ENCODE measurements at places on chromosomes 1 and 21.

GRCh38 chr1:167878372-167879160 lies 35.4 kb downstream of the ADCY10 start:
- DNase-seq, result no peak

DNA sequence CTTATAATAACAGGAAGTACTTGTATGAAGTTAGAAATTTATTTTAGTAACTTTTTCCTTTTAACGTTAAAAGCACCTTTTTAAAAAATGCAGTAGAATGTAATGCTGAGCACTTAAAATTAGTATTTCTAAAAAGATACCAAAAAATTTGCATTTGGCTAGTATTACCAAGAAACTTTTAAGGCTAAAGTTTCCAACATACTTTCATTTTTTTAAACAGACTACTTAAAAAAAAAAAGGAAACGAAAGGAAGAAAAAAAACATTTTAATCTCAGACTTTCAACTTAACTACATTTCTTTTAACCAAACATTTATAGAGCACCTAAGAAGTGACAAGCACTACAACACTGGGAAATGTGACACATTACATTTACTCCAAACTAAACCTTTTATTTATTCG lies 2.8 kb downstream of the ARID4B start:
- DNase-seq, result no peak

DNA sequence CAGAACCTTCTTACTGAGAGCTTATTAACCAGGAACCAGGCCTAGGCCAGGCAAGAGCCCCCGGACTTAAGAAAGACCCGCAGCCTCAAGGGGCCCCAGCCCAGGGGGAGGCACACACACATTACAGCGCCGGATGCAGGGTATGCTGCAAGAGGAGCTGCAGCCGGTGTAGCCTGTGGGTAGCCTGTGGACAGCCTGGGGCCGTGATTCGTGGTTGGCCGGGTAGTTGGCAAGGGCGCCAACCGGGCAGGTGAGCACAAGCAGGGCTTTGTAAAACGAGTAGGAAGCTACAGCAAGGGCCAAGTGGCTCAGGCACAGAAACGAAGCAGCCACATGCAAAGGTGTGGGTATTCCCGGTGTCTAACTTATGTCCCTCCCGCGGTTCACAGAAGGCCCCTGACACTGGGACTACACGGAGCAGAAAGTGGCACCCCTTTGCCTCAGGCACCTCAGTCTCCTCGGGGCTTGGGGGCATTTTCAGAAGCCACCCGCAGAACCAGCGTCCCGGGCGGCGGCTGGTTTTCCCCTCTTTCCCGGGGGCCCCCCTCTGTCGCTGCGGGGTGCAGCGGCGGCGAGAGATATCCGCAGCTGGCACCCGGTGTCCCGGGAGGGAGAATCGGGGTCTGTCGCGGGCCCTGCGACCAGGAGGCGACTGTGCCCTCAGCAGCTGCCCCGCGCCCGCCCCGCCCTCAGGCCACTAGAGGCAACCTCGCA lies 40.8 kb downstream of the KIAA1614 start:
- no peak for DNase-seq

- DNase-seq, result peak; percentile 87
These were observed 857 bp downstream of the GPX7 start for GRCh38 chr1:52602856-52603600.

DNA sequence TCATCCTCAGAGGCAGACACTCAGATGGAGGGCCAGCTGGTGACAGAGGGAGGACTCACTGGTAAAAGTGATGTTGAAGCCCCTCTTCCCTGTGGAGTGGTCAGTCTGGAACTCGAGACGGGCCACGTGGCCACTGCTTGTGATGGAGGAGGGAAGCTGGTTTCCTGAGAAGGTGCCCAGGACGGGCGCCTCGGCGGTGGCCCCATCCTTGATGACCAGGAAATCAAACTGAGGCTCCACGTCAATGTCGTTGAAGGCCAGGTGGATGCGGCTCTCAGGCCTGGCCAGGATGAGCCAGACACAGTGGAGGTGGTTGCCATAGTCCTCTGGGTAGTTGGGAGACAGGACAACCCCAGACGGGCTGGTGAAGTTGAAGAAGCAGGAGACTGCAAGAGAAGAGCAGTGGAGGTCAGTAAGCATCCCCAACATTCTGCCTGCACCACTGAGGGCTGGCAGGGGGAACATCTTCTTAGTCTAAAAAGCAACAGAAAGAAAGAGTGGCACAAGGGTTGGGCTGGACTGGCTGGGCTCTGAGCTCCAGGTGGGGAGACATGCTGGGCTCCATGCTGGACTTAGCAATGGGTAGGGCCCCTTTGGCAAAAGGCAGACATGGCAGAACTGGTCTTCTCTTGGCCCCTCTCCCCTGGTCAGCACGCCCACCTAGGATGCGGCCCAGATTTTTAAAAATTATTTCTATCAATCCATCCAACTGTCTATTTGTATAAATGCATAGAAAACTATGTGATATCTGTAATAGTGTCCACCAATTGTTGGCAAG lies 120.5 kb upstream of the HMGB4 start:
- DNase-seq, result no peak

GRCh38 chr1:178935610-178936009 lies 64.7 kb upstream of the ANGPTL1 start:
- no peak for DNase-seq

DNA sequence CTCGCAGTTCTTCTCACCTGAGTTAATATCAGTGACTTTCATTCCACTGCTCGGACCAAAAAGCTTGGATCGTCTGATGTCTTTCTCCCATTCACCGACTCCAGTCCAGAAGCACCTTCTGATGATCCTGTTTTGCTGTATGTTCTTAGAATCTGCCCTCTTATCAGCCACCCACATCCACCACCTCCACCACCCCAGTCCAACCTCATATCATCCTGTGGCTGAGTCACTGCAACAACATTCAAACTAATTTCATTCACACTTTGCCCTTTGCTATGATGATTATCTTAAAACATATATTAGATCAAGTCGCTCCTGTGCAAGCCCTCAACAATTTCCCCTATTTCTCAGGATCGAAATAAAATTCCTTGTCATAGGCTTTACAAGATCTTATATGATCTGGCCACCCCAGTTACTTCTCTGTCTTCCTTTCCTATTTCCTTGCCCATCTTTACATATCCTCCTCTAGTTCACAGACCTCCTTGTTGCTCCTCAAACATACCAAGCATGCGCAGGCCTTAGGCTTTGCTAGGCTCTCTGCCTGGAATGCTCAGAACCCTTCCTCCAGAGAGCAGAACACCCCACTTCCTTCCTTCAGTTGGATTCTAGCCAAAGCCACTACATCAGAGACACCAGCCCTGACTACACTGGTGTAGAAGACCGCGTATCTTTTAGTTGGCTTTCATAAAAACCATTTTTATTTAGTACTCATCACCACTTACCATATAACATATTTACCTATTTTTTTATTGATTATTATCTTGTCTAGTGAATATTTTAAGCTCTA lies 335.7 kb upstream of the GREM2 start:
- DNase-seq, result no peak

- DNase-seq, result no peak
These were observed 161.1 kb downstream of the KCTD3 start for GRCh38 chr1:215728169-215728568.

- no peak for DNase-seq
These were observed 100.0 kb upstream of the CLDN14 start for GRCh38 chr21:36579898-36580297.

GRCh38 chr1:36622741-36623648 lies 140.3 kb upstream of the CSF3R start:
- no peak for DNase-seq

DNA sequence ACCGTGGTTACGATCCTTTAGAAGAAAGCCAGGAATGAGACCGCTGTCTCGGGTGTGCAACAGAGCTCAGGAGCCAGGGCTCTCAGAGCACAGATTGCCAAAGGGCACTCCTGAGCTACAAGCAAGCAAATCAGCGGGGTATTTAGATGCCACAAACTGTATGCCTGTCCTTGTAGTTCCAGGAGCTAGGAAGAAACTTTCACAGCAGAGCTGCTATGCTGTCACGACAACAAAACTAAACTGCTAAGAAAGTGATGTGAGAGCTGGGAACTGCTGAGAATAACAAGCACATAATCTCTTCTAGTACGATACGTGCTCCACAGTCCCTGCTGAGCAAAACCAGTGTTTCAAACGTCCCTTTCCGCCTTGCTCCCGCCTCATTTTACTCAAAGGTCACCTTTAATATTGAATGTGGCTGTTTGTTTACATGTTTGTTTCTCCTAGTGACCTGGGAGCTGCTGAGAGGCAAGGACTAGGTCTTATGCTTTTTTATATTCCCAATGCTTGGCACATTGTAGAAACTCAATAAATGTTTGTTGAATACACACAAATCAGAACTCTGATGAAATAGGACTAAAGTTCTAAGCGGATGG lies 14.7 kb downstream of the GREM2 start:
- no peak for DNase-seq

DNA sequence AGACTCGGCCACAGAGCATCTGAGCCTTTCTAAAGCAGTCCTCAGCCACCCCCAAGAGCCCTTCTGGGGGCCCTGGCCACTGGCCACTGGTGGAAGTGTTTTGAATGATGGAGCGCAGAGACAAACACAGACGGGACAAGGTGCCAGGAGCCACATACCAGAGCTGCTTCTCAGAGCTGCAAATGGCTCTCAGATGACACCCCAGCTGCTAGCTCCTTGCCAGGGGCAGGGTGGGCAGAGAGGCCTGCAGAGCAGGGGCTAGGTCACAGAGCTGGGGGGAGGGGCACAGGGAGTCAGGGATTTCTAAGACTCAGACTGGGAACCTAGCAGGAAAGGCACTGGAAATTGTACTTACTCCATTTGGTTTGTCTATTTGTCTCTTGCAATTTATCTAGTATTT lies 30.4 kb downstream of the KCNN3 start:
- peak; percentile 56 for DNase-seq

GRCh38 chr1:12083766-12084165 lies 20.7 kb downstream of the TNFRSF8 start:
- no peak for DNase-seq

GRCh38 chr21:44845418-44846223 lies 27.8 kb upstream of the SUMO3 start:
- DNase-seq, result no peak

- DNase-seq, result no peak
These were observed 46.9 kb downstream of the SKI start for GRCh38 chr1:2274929-2275475.

DNA sequence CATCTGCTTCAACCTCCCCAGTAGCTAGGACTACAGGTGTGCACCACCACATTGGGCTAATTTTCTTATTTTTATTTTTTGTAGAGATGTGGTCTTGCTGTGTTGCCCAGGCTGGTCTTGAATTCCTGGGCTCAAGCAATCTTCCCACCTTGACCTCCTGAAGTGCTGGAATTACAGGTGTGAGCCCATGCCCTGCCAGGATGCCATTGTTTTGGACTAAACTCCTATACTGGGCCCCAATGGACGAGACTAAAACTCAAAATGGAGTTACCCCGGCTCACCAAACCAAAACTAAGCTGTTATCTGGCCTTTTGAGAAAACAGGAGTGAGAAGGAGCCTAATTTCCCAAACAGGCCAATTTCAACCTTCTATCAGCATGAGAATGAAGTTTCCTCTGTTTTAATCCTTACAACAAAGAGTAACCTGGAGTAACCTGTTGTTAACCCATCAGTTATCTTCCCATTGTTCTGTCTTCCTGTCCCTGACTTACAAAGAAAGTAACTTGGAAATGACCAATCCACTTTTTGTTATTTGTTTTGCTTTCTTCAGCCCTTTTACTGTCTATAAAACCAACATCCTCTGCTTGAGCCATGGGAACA lies 29.6 kb downstream of the DMRTA2 start:
- DNase-seq, result no peak

DNA sequence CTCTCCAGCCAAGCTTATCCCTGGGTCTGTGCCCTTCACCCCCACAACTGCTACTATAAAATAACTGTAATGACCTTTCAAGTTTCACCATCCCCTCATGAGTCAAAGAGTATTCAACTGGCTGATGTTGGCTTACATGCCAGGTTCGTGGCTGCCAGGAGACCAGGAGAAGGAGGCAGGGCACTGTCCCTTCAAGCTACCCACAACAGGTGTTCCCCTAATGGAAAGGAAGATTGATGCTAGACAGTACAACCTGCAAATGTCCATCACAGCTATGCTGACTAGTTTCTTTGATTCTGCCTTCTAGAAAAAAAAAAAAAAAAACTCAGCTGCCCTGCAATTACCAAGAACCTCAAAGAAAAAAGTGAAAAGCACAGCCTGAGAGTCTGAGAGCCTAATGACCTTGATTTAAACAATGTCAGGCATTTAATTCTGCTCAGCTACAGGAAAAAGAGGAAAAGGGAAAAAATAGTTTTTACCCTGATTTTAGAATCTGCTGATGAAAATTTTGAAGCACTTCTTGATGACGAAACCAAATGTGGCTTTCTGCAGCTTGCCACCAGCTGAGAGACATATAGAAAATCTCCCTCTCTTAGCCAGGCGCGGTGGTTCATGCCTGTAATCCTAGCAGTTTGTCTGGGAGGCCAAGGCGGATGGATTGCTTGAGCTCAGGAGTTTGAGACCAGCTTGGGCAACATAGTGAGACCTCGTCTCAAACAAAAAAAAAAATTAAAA lies 82.7 kb upstream of the ROR1 start:
- no peak for DNase-seq

DNA sequence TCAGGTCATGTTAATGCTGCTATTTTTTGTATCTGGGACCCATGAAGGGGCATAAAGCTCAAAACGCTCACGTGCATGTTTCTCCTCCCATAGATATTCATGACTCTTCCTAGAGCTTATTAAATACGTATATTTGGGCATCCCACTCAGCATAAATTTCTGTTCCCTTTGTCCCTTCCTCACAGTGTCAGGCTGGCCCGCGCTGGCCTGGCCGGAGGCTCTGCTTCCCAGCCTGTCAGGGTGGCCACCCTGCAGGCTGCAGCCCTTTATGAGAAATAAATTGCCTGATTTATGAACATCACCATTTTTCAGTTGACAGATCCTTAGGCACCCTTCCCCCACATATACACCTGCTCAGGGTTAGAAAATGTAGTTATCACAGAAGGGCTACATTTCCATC lies 44.0 kb upstream of the NTPCR start:
- DNase-seq, result no peak

GRCh38 chr1:84959294-84959693 lies 37.6 kb downstream of the MCOLN2 start:
- no peak for DNase-seq

DNA sequence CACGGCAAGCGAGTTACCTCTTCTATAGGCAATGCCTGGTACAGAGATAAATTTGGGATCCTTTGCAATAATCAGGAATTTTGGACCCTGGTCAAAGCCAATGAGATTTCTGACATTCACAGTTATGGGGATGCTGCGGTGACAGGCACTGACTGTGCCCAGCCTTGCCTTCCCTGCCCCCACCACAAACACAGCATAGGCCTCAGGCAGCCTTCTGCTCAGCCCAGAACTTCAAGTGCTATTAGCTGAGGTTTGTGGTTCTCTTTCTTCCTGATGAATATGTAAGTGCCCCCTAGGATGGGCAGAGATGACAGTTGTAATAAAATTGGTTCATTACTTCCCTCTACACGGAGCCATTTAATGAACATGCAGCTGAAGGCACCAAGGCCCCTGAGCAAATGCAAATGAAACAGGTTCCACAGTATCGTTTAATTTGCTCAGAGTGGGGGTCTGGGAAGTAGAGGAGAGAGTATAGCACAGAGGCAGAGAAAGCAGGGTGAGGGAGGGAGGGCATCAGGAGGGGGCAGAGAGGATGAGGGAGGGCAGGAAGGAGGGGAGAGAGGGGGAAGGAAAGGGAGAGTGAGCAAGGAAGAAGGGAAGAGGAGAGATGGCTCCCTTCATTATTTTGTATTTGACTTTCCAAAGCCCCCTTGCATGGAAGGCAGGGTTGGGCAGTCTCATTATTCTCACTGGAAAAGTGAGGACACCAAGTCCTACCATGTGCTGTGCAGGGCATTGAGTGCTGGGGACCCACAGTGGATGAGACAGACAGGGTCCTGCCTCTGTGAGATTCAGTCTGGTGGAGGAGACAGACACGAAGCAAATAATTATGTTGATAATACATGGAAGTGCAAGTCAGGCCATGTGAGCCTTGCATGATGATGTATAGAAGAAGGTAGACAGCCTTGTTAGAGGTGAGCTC lies 513.0 kb downstream of the PTPRU start:
- DNase-seq, result no peak

All from muscle of back (tissue), 13 donors.